Chondrocyte (in vitro differentiated cells): ENCODE measurements at places on chromosomes 3 and 15. TPM values are rescaled to one million over a fixed set of nuclear protein-coding genes. Genes with fewer than 3 reads are reported as not detected.

GRCh38 chr15:95718441-95718840 is 612.1 kb upstream of the NR2F2 start:
- no peak for DNase-seq
- H3K27ac ChIP-seq, result peak overlapping the region; percentile 12
- H3K4me1 ChIP-seq, result peaks cover 32% of the 10 kb centered on the region
- no peaks in the 10 kb centered on the region for H3K36me3 ChIP-seq
- no peak overlapping the region for H3K4me3 ChIP-seq
- no peaks in the 10 kb centered on the region for H3K27me3 ChIP-seq

GRCh38 chr15:31156808-31157207 is 55.3 kb upstream of the TRPM1 start:
- H3K4me3 ChIP-seq, result no peak overlapping the region
- peaks cover 9% of the 10 kb centered on the region for H3K27me3 ChIP-seq
- no peaks in the 10 kb centered on the region for H3K36me3 ChIP-seq
- H3K4me1 ChIP-seq, result no peaks in the 10 kb centered on the region
- H3K27ac ChIP-seq, result no peak overlapping the region

- H3K27ac ChIP-seq, result no peak overlapping the region
- no peaks in the 10 kb centered on the region for H3K27me3 ChIP-seq
- DNase-seq, result no peak
- H3K4me1 ChIP-seq, result peaks cover 10% of the 10 kb centered on the region
Observed at GRCh38 chr3:144662729-144663128, 691.1 kb downstream of the DIPK2A start.

DNA sequence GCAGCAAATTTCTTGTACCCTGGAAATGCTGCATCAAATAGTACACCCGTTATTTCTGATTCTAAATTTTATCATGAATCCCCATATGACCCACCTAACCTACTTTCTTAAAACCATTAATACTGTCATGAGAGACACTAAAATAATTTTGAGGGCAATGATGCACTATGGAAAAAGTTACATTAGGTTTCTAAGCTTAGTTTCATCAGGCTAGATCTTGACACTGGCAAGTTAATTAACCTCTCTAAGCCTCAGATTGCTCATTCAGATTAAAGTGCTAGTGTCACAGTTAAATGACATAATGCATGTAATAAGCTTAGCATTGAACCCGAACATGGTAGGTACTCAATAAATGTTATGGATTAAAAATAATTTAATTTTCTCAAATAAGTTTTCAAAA is 8.2 kb downstream of the GOLIM4 start:
- no peak overlapping the region for H3K27ac ChIP-seq
- no peak overlapping the region for H3K4me3 ChIP-seq
- DNase-seq, result no peak
- peaks cover 44% of the 10 kb centered on the region for H3K4me1 ChIP-seq
- no peaks in the 10 kb centered on the region for H3K27me3 ChIP-seq

- no peak for DNase-seq
- H3K4me3 ChIP-seq, result no peak overlapping the region
- no peak overlapping the region for H3K27ac ChIP-seq
- H3K27me3 ChIP-seq, result no peaks in the 10 kb centered on the region
- peaks cover 39% of the 10 kb centered on the region for H3K4me1 ChIP-seq
- no peaks in the 10 kb centered on the region for H3K36me3 ChIP-seq
Observed at GRCh38 chr3:71548705-71549384, 34.7 kb downstream of the FOXP1 start.

- peaks cover 15% of the 10 kb centered on the region for H3K27me3 ChIP-seq
Observed at GRCh38 chr3:186217820-186218164, 108.9 kb upstream of the ETV5 start.

GRCh38 chr3:124935264-124935663 is 713 bp upstream of the MUC13 start:
- no peak for DNase-seq
- no peaks in the 10 kb centered on the region for H3K4me1 ChIP-seq
- H3K27ac ChIP-seq, result no peak overlapping the region
- no peaks in the 10 kb centered on the region for H3K27me3 ChIP-seq
- H3K4me3 ChIP-seq, result no peak overlapping the region
- no peaks in the 10 kb centered on the region for H3K36me3 ChIP-seq

DNA sequence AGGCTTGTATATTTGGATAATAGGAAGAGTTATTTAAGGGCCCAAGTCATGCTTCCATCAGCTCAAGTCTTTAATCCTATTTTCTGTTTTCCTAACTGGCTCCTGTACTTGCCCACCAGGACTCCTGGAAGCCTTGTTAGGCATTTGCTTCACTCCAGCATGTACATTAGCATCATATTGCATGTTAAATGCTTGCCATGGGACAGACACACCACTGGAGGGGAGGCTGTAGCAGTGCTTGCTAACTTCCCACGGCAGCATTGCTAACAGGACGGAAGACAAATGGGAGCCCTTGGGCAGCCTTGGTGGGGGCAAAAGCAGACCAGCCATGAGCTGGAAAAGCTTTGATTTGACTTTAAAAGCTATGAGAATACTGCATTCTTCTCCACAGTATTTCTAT is 6.1 kb downstream of the TMOD2 start:
- no peak overlapping the region for H3K27ac ChIP-seq
- peaks cover 23% of the 10 kb centered on the region for H3K4me1 ChIP-seq
- no peaks in the 10 kb centered on the region for H3K36me3 ChIP-seq
- no peaks in the 10 kb centered on the region for H3K27me3 ChIP-seq
- no peak for DNase-seq

DNA sequence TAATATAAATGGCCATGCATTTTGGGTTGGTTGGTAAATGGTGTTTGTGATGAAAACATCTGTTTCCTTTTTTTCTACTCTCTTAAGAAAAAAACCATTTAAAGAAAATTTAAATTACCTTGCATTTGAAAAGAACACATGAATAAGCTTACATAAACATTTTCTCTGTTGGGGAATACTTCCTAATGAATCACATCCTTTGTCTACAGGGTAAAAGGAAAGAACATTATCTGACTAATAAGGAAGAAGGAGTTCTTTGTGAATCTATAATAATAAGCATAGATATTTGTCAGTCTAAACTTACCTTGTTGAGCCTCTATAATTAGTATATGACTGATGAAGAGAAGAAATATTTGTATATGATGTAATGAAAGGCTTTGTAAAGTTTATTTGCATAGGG is 254.1 kb upstream of the ZNF717 start:
- no peak overlapping the region for H3K4me3 ChIP-seq
- H3K4me1 ChIP-seq, result peaks cover 22% of the 10 kb centered on the region
- no peaks in the 10 kb centered on the region for H3K36me3 ChIP-seq
- H3K27me3 ChIP-seq, result no peaks in the 10 kb centered on the region
- DNase-seq, result no peak

- DNase-seq, result no peak
- H3K4me3 ChIP-seq, result no peak overlapping the region
- no peak overlapping the region for H3K27ac ChIP-seq
- H3K36me3 ChIP-seq, result no peaks in the 10 kb centered on the region
Observed at GRCh38 chr3:133127381-133127780, 89.2 kb downstream of the TMEM108 start.

DNA sequence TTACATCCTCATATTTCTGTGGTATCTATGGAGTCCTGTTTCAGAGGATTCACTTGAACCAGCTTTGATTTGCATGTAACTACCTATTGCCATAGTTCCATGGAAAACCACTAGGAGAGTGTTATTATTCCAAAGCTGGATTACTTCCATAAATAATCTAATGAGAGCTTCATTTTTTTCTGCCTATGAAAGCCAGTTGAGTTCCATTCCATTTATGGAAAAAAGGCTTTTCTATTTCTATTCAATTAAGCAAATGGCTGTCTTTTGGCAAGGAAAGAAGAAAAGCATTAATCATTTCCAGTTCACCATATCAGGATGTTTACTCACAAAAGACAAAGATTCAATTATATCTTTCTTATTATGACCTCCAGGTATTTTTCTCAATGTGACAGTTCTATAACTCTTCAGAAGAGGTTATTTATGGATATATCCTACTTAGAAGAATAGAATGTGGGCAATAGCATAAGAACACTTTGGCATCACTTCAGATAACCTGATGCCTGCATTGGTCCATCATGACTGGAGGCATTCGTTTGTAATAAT is 259.9 kb upstream of the ZPLD1 start:
- peak overlapping the region; percentile 92 for H3K27ac ChIP-seq
- DNase-seq, result no peak
- H3K4me1 ChIP-seq, result peaks cover 32% of the 10 kb centered on the region

DNA sequence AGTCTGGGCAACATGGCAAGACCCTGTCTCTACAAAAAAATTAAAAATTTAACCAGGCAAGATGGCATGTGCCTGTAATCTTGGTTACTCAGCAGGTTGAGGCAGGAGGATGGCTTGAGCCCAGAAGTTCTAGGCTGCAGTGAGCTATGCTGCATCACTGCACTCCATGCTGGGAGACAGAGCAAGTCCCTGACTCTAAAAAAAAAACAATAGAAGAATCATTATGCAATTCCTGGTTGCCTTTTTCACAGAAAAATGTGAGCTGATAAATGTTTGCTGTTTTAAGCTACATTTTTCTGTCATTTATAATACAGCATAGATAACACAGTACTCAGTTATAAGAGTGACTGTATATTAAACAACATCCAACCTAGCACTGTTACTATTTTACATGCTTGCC is 148.8 kb downstream of the SCAPER start:
- H3K36me3 ChIP-seq, result peaks cover 13% of the 10 kb centered on the region
- no peaks in the 10 kb centered on the region for H3K4me1 ChIP-seq
- DNase-seq, result no peak
- no peaks in the 10 kb centered on the region for H3K27me3 ChIP-seq
- no peak overlapping the region for H3K4me3 ChIP-seq

- DNase-seq, result no peak
- peaks cover 9% of the 10 kb centered on the region for H3K36me3 ChIP-seq
- H3K27ac ChIP-seq, result peak overlapping the region; percentile 81
- no peaks in the 10 kb centered on the region for H3K27me3 ChIP-seq
Observed at GRCh38 chr3:191391861-191392808, 61.8 kb upstream of the UTS2B start.

GRCh38 chr3:25463836-25464418 is 35.9 kb downstream of the RARB start:
- no peak for DNase-seq
- H3K27ac ChIP-seq, result no peak overlapping the region
- no peaks in the 10 kb centered on the region for H3K36me3 ChIP-seq

DNA sequence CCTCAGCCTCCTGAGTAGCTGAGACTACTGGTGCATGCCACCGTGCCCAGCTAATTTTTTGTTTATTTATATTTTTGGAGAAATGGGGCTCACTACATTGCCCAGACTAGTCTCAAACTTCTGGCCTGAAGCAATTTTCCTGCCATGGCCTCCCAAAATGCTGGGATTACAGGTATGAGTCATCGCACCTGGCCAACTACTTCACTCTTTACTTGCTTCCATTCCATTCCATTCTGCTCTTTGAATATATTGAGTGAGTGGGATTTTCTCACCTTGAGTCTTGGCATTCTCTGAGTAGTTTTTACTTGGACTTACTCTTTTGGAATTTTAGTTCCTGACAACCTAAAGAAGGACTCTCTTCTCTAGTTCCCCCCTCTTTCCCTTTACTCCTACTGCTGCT is 93.8 kb upstream of the UNC13C start:
- no peak overlapping the region for H3K4me3 ChIP-seq
- DNase-seq, result no peak
- no peaks in the 10 kb centered on the region for H3K27me3 ChIP-seq
- no peaks in the 10 kb centered on the region for H3K36me3 ChIP-seq
- H3K27ac ChIP-seq, result no peak overlapping the region
- peaks cover 4% of the 10 kb centered on the region for H3K4me1 ChIP-seq

GRCh38 chr3:141397996-141398395 is 29.7 kb downstream of the ZBTB38 start:
- no peak for DNase-seq
- no peak overlapping the region for H3K27ac ChIP-seq
- H3K4me3 ChIP-seq, result no peak overlapping the region
- peaks cover 25% of the 10 kb centered on the region for H3K36me3 ChIP-seq

DNA sequence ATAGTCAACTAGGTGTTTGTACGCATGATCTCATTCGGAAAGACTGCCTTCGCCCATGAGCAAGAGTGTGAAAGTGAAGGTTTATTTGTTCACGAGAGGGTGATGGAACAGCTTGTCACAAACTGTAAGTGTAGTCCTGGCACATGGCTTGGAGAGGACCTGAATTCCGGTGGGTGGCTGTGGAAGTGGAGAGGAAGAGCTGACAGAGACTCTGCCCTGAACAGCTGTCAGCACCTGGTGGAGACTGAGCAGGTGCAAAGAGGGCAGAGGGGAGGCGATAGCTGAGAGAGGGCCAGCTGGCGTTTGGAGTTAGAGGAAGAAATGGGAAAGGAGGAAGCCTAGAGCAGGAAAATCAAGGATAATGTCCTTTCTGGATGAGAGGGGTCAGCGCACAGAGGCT is 155.7 kb downstream of the EEFSEC start:
- no peak overlapping the region for H3K4me3 ChIP-seq
- H3K4me1 ChIP-seq, result no peaks in the 10 kb centered on the region
- H3K36me3 ChIP-seq, result peaks cover 5% of the 10 kb centered on the region
- no peak for DNase-seq

DNA sequence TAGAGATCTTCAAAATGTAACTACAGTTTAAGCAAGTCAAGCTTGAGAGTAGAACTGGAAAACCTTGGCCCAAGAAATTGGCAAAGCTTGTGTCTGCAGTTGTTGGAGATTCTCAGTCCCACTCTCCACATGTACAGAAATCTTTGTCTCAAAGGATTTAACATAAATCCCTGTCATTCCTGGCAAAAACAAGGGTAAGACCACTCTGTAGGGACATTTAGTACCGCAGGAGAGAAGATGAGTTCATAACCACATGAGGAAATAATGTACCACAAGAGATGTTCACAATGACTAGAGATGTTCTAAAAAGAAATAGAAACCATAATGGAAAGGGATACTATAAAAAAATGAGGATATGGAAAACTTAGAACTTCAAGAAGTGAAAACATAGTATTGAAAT is 73.7 kb downstream of the RAB7A start:
- peaks cover 49% of the 10 kb centered on the region for H3K4me1 ChIP-seq
- H3K4me3 ChIP-seq, result no peak overlapping the region
- H3K27me3 ChIP-seq, result no peaks in the 10 kb centered on the region
- H3K36me3 ChIP-seq, result peaks cover 22% of the 10 kb centered on the region
- H3K27ac ChIP-seq, result peak overlapping the region; percentile 65
- no peak for DNase-seq

ROBO2 gene
- 1.7 to 11.1 TPM (median 2.8 TPM) in 3 replicates for total RNA-seq

FYTTD1 gene
- 73.6 to 83.3 TPM (median 74.2 TPM) in 3 replicates for total RNA-seq

CFAP100 gene
- not detected in 3 replicates for total RNA-seq

CP gene
- total RNA-seq, result not detected in 3 replicates

SSUH2 gene
- 0.31 TPM in 1 of 3 replicates, not detected in the others for total RNA-seq

NEK10 gene
- 7.3 to 7.9 TPM (median 7.5 TPM) in 3 replicates for total RNA-seq
